Cardiac muscle cell (in vitro differentiated cells and primary cell): ENCODE measurements at places on chromosomes 5 and 9.

GRCh38 chr9:115209601-115210306 is 91.8 kb upstream of the TNC start:
- no peak for DNase-seq

DNA sequence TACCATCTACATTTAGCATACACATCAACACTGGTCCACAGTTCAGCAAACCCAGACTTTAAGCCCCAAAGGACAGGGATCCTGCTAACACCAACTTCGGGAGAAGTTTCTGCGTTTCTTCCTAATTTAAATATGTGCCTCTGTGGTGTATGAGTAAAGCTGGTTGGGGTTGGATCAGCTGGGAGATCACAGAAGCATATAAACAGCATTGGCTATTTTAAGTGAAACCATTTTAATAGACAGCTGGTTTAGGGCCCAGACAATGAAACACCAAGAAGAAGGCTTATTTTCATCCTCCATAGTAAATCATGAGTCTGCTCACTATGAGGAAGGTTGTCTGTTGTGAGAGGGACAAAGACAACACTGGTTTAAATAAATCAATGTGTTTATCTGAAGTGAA is 11.3 kb downstream of the EBF1 start:
- no peak for DNase-seq

- DNase-seq: peak; percentile 39
These were observed 224.9 kb downstream of the SNX18 start for GRCh38 chr5:54742417-54742891.

GRCh38 chr9:3578786-3579185 is 53.0 kb upstream of the RFX3 start:
- peak; percentile 71 for DNase-seq

DNA sequence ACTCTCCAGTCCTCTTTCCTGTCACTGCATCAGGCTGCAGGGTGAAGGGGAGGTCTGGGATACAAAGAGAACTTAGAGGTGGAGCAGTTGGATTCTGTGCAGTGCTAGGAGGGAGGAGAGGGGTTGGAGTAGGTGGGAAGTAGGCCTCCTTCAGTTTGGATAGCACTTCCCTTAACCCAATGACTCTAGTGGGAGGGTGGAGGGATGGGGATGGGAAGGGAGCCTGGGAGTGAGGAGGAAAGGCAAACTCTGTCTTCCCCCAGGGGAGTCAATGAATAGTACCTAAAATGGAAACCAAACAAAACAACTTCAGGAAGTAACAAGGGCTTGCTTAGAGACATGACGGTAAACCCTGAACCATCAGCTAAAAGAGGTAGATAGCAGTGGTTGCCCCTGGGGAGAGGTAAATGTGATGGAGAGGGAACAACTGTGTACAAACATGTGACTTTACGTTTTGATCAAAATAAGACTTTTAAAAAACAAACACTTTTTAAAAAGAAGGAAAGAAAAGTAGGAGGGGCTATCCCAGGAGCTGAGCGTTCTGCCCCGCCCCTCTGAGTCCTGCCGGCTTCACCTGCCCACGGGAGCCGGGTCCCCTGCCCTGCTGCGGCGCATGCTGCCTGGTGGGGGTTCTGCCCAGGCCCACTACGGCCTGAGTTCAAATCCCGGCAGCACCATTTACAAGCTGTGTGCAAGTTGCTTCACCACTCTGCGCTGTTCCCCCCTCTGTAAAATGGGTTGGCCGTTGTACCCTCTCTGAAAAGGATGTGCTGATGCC is 30.9 kb downstream of the GSN start:
- no peak for DNase-seq

GRCh38 chr9:27204578-27204977 is 92.4 kb downstream of the EQTN start:
- no peak for DNase-seq

DNA sequence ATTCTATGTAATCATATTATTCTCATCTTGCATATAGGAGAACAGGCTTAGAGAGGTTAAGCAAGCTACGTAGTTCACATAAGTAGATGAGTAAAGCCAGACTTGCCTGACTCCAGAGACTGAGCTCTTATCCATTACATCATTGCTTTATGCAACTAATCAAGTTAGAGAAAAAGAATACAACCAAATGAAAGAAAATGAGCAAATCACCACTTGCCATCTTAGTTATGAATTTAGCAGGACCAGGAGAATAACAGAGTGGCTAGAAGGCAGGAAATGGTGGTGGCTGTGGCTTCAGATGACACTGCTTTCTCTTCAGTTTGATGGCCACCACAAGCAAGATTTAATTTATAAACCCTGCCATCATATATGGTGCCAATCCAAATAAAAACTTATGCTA is 26.6 kb downstream of the POC5 start:
- DNase-seq: no peak

GRCh38 chr5:40381676-40382363 is 297.9 kb upstream of the PTGER4 start:
- no peak for DNase-seq

- no peak for DNase-seq
These were observed 178.1 kb upstream of the CDH9 start for GRCh38 chr5:27216367-27216950.

- no peak for DNase-seq
These were observed 158.6 kb upstream of the GLRA1 start for GRCh38 chr5:152083231-152083630.

DNA sequence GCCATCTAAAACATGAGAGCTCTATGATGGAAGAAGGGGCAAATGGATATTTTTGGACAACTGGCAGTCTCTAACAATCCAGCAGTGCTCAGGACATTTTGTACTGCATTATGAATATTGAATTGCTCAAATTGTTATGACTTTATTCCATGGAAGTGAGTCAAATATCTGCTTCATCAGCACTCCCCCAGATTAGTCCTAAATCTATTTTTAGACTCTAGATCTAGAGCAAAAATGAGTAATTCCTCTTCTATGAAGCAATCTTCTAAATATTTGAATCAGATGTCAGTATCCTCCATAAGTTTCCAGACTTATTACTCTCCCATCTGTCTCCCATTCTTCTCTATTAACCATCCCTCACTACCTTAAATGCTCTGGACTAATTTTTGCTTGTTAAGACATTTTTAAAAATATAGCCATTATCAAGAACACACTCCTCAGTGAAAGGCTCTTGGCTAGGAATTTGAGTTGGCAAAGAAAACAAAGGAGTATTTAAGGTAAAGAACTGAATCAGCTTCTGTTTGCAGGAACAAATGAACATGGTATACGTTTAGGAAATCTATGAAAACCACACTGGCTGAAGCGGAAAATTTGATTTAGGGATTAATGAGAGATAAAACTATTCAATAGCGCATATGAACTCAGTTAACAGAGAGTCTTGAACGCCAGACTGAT is 300.9 kb downstream of the MCTP1 start:
- DNase-seq: no peak

- DNase-seq: no peak
These were observed 14.1 kb upstream of the ANP32B start for GRCh38 chr9:97969014-97969413.

- peak; percentile 89 for DNase-seq
These were observed 16.2 kb downstream of the PBX3 start for GRCh38 chr9:125763394-125763801.

DNA sequence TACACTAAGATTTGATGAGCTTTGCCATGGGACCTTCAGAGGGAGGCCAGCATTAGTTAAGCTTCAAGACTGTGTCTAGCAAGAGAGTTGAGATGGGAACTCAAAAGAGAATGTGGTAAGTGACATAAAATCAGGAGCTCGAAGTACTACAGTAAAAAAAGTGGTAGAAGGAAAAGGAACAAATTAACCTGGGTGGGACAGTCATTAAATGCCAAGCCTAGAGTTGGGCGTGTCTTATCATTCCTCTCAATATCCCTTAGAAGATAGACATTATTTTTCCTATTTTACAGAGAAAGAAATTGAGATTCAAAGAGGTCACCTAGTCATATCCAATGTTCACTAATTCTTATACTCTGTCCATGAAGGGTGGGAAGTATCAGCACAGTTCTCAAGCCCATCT is 3.3 kb upstream of the TXN start:
- DNase-seq: no peak

GRCh38 chr5:69202497-69202896 is 13.1 kb downstream of the CENPH start:
- no peak for DNase-seq

GRCh38 chr9:132794730-132795380 is 83.2 kb downstream of the AK8 start:
- DNase-seq: no peak

GRCh38 chr5:152137063-152137462 is 212.4 kb upstream of the GLRA1 start:
- no peak for DNase-seq

GRCh38 chr9:37215830-37216229 is 95.5 kb downstream of the ZCCHC7 start:
- DNase-seq: peak; percentile 27

DNA sequence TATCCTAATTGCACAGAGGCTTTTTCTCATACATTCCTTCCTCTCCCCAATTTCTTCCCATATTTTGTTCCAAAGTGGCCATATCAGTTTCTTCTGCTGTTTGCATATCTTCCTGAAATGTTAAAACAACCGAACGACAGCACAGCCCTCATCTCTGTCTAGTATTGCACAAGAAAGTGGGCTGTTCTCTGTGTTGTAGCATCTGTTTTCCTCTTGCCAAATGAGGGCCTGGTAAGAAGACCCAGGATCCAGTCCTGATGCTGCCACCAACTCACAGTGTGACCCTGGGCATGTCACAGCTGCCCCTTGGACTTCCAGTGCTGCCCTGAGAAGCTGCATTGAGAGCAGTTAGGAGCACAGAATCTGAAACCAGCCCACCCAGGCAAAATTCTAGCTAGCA is 4.1 kb downstream of the SLC31A2 start:
- DNase-seq: no peak

DNA sequence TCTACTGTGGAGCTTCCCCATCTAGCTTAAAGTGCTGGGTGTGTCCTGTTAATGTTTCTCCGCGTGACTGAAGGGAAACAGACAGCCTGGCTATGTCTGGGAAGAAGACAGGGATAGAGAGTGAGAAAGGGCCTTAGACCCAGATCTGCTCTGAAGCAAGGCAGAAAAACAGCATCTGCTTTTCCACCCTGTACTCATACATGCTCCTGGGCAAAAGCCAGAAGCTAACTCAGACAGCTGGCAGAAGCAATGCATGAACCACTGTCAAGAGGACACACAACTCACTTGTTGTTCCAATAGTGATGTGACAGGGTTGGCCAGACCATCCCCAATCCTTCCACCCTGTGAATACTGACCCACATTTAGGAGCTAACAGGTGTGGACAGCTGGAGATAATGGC is 63.3 kb downstream of the DPYSL3 start:
- no peak for DNase-seq

GRCh38 chr5:143374496-143375217 is 28.8 kb downstream of the NR3C1 start:
- no peak for DNase-seq

GRCh38 chr9:127424676-127424999 is 456 bp downstream of the ZNF79 start:
- DNase-seq: no peak

DNA sequence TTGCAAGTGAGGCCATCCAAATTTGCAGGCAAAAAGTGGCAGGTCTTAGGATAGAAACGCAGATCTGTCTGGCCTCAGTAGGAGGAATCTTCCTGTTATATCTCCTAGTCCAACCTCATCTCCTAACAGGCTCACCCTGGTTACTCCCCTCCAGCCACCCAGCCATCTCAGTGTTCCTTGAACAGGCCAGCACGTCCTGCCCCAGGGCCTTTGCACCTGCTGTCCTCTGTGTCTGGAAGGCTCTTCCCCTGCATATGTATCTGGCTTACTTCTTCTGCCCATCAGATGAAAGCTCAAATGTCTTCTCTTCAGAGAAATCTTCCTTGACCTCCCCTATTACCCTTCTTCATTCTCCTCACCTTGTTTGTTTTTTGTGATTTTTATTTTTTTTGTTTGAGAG is 107.3 kb upstream of the ALDH1B1 start:
- no peak for DNase-seq

GRCh38 chr9:16221366-16221765 is 649.1 kb downstream of the BNC2 start:
- DNase-seq: no peak

DNA sequence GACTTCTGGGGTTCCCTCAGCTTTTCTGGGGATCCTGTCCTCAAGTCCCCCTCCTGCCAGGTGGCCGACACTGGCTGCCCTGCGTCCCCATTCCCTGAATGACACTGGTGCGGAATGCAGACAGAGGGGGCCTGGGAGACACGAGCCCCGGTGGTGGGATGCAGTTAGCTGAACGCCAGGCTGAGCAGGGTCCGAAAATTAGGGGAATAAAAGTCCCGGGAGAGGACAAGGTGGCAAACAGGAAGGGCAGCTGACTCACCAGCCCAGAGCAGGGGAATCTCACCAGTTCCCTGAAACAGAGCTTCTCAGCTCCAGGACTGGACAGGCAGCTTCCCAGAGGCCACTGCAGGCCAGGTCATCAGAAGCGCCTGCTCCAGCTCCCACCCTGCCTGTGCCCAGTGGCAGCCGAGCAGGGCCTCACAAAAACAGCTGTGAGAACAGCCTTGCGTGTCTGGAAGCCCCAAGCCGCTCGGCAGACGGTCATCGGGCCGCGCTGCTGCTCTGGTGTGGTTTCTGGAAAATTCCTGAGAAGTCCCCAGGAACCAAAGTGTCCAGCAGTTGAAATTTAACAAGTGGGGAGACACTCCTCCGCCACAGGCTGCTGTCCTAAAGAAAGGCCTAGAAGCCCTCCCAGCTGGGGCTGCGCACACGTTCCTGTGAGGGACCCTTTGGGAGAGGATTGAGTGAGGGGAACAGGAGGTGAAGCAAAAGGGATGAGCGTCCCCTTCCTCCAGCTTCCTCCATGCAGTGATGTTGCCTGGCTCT is 47.6 kb upstream of the EXOC3 start:
- peak; percentile 58 for DNase-seq

DNA sequence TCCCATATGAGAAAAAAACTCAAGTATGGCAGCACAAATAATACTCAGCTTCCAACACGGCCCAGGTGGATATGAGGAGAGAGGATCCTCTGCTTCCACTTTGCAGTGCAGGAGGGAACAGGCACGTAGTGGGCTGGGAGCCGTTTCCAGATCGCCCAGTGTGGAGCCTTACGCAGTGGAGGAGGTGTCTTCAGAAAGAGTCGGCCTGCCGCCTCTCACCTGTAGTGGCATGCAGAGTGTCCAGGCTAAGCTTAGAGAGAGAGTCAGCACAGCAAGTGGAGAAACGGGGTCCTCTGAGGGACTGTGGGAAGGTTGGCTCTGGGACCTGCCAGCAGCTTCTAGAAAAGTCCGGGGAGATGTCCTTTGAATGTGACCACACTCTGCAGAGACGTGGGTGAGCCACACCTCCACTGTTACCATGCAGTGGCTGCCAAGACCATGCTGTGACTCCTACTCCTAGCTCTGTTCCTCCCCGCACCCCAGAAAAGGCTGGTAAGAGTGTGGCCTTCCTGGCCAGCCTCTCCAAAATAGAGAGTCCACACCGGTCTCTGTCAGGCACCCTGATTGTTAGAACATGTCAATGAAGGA is 3.5 kb upstream of the SEMA4D start:
- DNase-seq: no peak

GRCh38 chr5:148425808-148426207 is 42.0 kb downstream of the FBXO38 start:
- DNase-seq: peak; percentile 6

GRCh38 chr9:89122949-89123348 is 55.7 kb downstream of the SHC3 start:
- no peak for DNase-seq
